ENCODE measurements at places on chromosomes 2 and 18. TPM values are rescaled to one million over a fixed set of nuclear protein-coding genes. Genes with fewer than 3 reads are reported as not detected.

Gene TCF23
- total RNA-seq = not detected

Gene IL18R1
- total RNA-seq = 219 TPM

Gene FBXO48
- 1.8 TPM for total RNA-seq

Gene SNORC
- 1.5 TPM for total RNA-seq

Gene NMUR1
- 3.4 TPM for total RNA-seq

Gene SAG
- total RNA-seq = 0.05 TPM

Gene CPS1
- total RNA-seq = 1.8 TPM

Gene TBR1
- total RNA-seq = not detected

Gene MPHOSPH10
- total RNA-seq = 40.1 TPM

Gene DSC2
- not detected for total RNA-seq

Gene NTSR2
- total RNA-seq = not detected

- peak; percentile 83 for DNase-seq
These were observed 273.0 kb upstream of the ID2 start for GRCh38 chr2:8408560-8409460.

GRCh38 chr2:240637901-240638345 lies 12.6 kb downstream of the GPR35 start:
- DNase-seq = no peak

DNA sequence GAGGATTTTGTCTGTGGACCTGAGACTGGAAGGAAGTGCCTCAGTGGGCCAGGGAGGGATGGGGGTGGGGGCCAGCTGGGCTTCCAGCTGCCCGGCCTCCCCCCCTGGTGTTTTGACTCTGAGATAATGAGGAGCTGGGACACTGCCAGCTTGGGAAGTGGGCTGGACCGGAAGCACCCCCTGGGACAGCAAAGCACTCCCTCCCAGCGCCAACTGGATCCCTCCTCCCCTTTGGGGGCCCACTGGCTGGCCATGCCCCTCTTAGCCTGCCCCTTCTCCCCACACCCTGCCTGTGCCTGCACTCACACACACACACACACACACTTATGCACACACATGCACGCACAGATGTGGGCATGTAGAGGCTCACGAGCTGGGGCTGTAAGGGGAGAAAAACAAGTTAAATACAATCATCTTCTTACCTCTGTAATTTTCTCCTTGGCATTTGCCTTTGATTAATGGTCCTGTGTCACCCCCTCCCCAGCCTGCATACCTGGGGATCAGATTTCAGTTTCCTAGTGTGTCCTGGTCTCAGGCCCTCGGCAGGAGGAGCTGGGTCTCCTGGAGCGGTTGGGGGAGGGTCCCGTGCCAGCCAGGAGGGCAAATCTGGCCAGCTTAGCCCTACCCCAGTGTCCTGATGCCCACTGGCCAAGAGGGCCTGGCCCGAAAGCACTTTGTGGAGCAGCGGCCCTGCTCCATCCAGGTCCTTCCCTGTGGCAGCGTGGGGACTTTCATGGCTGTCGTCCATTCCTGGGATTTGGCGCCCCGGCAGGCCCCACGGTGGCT lies 3.6 kb downstream of the ITM2C start:
- no peak for DNase-seq

DNA sequence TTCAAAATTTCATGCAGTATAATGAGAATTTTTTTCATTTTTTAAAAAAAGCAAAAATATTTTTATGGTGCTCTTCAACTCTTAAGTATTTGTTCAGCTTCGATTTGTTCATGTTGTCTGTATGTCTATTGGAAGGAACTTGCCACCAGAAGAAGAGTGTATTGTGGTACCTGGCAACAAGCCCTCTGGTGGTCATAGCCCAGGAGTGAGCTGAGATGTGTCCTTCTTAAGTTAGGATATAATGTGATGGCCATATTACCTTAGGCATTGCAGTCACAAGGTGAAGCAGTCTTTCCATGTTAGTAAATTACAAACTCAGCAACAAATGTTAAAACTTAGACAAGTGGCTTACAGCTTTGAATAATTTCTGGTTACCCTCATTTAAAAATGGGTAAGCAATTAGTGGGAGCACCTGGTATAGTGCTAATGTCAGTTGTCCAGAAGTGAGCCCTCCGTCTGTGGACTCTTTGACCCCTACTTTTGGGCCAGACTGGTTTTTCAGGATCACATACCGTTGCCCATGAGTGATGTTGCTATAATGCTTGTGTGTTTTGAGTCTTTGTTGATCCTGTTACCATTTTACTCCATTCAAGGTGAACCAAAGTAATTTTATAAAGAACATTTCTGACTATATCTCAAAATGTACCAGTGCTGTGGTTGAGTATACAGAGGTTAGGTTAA lies 57.4 kb downstream of the MYO1B start:
- no peak for DNase-seq

DNA sequence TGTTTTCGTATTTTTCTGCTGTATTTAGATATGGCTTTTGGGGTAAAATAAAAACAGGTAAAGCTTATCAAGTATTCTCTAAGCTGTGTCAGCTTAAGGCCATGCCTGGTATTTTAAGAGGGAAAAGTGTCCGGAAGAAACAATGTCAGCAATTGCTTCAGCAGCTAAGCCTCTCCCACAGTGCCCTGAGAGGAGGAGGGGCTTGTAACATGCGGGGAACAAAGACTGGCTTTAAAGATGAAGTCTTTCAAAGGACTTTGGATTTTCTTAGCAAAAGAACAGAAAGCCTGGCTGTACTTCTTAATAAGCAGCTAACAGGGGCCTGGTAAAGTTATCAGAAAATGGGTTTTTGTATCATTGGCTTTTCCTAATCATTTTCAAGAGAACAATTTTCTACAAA lies 102.8 kb downstream of the PXDN start:
- DNase-seq = no peak

- DNase-seq = no peak
These were observed 1.5 kb upstream of the PELI1 start for GRCh38 chr2:64145714-64146113.

- no peak for DNase-seq
These were observed 41.0 kb downstream of the CYBRD1 start for GRCh38 chr2:171563301-171563700.

GRCh38 chr2:144834363-144834762 lies 314.4 kb upstream of the ZEB2 start:
- no peak for DNase-seq

DNA sequence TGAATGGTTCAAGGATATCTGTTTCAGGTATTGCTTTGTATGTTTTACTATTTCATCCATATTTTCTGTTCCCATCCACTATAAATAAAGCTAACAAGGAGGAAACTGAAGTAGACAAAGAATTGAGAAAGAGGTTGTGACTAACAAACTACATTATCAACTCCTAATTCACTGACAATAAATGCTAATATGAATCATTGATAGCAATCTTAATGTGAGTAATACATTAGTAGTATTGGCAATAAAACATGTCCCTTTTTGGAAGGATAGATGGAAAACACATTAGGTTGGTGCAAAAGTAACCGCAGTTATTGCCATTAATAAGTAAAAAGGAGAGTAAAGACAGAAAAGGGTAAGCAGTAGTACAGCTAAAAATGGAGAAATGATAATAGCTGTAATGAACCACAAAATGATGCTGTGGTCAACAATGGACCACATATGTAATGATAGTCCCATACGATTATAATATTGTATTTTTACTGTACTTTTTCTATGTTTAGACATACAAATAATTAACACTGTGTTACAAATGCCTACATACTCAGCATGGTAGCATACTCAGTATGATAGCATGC lies 104.7 kb downstream of the THADA start:
- no peak for DNase-seq

DNA sequence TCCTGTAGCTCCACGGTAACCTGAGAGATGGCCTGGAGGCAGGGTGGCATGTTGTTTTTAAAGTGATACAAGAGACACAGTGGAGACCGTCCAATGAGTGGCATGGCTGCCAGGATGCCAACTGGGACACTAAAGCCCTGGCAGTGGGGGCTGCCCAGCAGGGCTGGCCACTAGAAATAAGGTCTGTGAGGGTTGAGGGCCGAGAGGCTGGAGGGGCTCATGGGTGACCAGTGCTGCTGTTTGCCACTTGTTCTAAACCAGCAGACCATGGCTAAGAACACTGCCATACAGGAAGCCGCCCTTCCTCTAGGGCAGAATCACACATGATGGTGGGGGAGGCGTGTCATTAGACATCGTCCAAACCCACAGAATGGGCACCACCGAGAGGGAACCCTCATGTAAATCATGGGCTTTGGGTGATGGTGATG lies 71.9 kb downstream of the ALPK2 start:
- no peak for DNase-seq

- no peak for DNase-seq
These were observed 128.0 kb downstream of the NFATC1 start for GRCh38 chr18:79523736-79524180.

- no peak for DNase-seq
These were observed 83.1 kb downstream of the FBXO15 start for GRCh38 chr18:74064510-74064909.

DNA sequence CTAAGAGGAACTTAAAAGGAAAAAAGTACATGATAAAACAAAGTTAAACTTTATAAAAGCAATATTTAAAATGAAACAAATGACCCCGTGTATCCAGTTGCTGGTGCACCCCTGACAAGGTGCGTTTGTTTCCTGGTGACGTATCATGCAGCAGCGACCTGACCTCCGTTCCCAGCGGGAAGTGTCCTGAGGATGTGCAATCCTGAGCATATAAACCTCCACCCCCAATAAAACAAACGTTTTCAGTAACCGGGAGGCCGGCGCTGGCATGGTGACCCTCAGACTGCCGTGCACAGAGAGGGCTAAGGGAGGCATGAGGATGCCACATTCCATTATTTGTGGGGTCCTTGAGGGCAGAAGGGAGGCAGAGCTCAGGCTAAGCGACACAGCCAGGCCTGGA lies 14.8 kb downstream of the SLC66A2 start:
- no peak for DNase-seq

DNA sequence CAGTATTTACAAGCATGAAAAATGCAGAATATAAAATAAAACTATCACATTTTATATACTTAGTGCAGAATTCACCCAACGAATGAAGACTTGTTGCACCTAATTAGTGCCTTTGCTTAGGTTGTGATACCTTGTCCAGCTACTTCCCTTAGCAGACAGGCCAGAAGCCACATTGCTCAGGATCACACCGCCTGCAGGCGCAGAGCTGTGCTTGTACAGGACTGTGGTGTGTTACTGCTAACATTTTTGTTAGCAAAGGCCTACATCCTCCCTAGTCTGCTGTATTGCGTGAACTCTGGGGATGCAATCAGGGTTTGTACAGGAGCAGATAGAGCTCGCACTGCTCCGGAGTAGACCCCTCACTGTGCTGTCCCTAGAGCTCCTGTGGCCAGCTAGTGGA lies 336.9 kb downstream of the CBLN2 start:
- no peak for DNase-seq

GRCh38 chr18:32618546-32618945 lies 147.9 kb upstream of the GAREM1 start:
- no peak for DNase-seq

DNA sequence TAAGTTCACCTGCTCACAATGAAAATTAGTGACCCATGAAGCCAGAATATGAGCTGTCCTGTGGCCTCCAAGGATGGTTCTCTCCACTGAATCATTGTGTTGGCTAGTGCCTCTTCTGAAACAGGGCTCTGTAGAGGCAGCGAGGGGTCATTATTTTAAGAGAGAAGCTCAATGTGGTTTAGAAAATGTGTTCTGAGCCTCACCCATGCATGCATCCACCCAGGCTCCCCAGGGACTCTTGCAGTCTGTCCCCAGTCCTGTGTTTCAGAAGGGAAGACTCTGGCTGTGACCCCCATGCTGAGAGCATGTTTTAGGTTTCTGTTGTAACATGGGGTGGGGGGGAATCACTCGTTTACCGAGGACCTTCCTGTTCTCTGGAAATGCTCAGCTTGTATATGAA lies 135.2 kb downstream of the RNF144A start:
- no peak for DNase-seq

DNA sequence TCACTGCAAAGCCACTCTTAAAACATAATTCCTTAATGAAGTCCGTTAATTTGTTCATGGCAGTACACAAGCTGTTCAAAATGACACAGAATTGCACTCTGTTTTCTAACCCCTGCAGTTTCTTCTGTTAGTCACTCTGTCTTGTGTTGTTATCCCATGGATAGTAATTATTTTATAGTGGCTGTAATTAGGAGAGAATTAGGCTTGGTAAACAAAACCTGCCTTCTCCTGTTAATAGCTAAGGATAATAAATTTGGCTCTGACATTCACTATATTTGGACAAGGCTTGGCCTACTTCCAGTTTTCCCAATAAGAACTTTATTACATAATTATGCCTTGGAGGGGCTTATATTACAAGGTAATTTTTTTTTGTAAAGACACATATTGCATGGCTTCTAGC lies 330.3 kb upstream of the FIGN start:
- no peak for DNase-seq

DNA sequence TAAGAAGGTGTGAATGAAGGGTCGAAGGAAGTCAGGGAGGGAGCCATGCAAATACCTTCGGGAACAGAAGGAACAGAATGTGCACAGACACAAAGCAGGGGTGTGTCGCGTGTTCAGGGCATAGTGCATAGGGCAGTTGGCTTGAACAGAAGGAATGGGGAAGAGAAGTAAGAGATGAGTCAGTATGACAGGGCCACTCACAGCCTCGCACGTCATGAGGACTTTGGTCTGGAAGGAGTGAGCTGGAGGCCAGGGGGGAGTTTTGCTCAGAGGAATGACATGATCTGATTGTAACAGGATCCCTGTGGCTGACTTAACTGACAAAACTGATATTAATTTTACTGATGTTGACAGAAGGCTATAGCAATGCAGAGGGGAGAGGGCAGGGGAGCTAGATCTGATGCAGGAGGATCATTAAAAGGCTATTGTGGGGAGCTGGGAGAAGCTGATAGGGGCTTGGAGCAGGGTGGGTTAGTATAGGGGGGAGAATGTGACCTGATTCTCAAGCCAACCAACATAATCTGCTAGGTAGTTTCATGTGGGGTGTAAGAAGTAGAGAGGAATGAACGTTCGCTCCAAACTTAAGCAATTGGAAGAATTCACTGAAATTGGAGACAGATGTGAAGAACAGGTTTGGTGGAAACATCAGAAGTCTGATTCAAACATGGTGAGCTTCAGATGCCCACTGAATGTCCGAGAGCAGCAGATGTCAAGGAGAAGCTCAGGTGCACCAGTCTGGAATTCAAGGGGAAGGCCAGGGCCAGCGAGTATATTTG lies 60.4 kb upstream of the COPS8 start:
- no peak for DNase-seq

DNA sequence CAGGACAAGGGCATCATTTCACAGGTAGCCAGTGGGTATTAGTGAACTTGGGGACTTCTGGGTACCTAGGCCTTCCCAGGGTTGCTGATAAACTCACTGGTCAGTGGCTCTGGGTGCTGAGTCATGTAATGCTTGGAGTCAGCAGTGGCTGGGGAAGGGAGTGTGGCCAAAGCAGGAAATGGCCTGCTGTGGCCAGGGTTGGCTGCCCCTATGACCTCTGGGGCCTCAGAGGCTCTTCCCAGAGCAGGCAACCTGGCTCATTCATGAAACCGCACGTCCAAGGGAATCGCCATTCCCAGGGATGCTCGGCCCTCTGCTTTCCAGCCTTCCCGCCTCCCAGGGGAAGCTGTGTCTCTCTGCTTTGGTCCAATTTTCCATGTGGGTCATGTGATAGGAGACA lies 294.9 kb downstream of the DYSF start:
- DNase-seq = no peak

Data from natural killer cell treated with Interleukin-12 subunit alpha and Interleukin-12 subunit beta and Interleukin-15 and Interleukin-18, amount 100 ng/mL, for 72 hours (primary cell).